ENCODE measurements at places on chromosomes 11 and 22.

- DNase-seq, result no peak
Observed at GRCh38 chr11:126544108-126545056, 188.9 kb downstream of the ST3GAL4 start.

GRCh38 chr11:118876286-118876685, 7.4 kb upstream of the CXCR5 start:
- no peak for DNase-seq

DNA sequence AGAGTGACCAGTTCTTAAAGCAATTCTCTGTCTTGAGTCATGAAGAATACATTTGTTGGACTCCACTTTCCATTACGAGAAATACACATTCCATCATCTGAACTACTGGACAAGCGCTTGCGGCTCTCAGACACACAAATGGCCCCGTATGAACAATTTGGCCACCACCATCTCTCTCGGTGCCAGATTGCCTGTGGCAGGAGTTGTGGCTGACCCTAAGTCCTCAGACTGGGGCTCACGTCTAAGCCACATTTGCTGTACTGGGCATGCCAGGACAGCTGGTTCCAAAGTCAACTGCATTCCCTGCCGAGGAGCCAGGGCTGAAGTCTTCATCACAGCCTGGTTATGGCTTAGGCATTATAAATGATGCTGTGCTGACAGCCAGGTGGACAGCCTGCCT, 227.5 kb downstream of the MIAT start:
- no peak for DNase-seq

GRCh38 chr11:27372164-27372563, 9.1 kb upstream of the CCDC34 start:
- no peak for DNase-seq

DNA sequence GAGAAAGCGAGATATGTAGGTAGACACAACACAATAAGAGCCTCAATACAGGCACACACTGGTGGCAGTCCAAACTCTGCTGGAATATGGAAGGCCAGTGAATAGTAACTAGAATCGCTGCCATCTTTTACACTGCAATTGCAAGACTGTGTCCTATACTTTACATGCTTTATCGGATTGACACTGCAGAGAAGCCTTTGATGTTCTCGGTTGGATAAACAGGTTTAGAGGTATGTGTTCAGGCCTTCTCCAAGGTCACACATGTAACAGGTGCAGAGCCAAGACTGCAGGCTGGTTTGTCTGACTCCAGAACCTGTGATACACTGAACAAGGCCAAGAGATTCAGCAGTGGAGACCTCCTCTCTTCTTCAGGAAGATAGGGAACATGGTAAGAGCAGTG, 5.1 kb downstream of the SAA1 start:
- DNase-seq, result no peak

DNA sequence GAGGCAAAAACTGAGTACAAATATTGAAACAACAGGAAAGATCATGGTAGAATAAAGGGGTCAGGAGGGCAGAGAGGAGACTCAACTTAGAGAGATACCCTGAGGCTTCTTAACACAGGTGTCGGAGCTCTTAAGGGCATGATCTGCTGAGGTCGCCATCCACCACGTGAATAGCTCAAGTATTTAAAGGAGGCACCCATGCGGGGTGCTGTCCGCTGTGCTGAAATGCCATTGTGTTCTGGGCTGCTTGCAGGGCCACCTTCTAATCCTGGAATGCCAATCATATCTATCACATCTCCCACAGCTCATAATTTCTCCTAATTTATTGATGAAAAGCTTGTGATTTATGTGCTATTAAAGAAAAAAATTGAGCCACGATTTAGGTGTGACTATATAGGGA, 90.2 kb downstream of the SEZ6L start:
- DNase-seq, result no peak

- DNase-seq, result no peak
Observed at GRCh38 chr11:116823031-116823843, at the start of gene APOA4. Gene APOA4, minus strand, starts transcription at chr11:116823304. Its CDS starts 113 bp downstream, at chr11:116823191.

DNA sequence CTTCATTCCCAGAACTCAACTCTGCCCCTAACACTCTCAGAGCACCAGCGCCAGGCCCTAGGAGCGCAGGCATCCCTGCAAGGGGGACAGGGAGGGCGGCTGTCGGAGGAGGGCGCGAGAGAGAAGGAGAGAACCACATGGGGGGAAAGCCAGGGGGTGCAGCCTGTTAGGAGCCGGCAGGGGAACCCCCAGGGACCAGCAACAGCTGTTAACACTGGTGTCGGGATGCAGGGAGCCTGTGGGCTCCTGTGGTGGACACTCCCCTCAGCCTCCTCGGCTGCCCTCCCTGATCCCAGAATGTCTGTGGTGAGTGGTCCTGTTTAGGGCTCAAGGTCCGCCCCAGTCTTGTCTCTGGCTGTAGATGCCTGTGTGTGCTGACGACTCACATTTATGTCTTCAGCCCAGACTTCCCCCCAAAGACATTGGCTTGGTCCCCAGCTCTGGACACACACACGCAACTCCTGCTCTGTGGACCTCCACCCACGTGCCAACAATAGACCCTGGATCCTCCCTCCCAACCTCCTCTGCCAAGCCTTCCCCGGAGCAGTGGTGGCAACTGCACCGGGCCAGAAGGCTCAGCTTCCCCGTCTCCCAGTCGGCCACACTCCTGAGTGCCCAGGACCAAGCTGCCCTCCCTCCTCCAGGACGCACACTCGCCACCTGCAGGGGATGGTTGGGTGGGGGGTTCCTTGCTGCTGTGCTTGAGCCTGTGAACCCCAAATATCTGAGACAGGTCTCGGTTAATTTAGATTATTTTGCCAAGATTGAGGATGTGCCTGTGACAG, 817 bp upstream of the IFITM5 start:
- DNase-seq, result no peak

DNA sequence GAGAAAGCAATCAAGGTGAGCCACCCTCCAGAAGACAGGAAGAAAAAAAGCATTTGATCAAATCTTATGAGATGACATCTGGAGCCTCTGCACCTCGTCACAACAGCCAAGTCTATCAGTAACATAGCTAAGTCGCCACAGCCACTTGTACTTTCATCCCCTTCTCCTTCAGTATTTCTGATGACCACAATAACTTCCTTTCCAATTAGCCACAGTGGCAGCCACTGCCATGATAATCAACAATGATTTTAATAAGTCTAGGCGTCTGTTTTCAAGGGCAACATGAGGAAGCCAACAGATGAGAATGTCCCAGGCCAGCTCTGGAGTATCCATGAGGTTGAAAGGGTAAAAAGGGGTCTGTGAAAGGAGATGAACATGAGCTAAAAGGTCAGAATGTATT, 29.9 kb downstream of the RBFOX2 start:
- no peak for DNase-seq

DNA sequence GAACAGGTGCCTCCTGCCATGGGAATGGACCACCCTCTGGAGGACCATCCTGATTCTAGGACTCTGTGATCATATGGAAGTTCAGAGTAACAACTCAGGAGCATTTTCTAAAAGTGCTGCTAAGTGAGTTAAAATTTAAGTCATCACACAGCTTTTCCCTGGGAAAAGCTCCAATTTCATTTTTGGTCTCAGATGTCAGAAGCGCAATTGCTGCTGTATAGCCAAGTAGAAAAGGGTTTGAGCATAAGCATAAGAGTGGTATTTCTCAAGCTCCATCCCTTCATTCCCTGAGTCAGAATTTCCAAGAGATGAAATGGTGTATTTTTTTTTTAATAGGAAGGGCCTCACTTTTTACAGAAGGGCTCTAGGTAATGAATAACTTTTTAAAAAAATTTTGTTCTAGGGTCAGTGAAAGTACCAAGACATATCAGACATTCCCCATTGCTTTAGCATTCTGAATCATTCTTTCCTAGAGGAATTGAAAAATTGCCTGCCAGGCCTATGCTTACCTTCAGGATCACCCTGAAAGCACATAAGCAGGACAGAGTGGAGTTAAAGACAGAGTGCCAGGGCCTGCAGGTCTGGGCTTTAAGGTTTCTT, 564.5 kb upstream of the ISX start:
- no peak for DNase-seq

DNA sequence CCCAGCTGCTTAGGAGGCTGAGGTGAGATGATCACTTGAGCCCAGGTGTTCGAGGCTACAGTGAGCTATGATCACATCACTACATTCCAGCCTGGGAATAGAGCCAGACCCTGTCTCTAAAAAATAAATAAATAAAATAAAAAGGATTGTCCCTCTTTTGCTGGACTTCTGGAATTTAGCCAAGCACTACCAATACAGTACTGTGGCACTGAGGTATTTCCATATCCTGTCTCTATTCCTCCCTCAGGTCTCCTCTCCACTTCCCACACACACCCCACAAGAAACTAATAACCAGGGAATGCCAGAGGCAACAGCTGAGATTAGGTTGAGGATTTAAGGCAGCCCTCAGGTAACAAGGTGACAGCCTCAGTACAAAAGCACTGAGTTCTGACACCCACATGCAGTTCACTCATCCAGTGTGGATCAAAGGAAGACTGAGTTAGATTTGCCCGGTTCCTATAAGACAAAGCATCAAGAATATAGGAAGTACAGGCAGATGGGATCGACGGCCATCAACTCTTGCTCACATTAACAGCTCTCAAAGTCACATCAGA, 4.5 kb upstream of the PPP2R1B start:
- DNase-seq, result no peak

GRCh38 chr22:31637447-31637890, 24.5 kb downstream of the PISD start:
- DNase-seq, result no peak

GRCh38 chr22:19520007-19520406, 4.2 kb downstream of the CLDN5 start:
- DNase-seq, result no peak

GRCh38 chr11:120078397-120078796, 59.5 kb downstream of the TRIM29 start:
- DNase-seq, result no peak

DNA sequence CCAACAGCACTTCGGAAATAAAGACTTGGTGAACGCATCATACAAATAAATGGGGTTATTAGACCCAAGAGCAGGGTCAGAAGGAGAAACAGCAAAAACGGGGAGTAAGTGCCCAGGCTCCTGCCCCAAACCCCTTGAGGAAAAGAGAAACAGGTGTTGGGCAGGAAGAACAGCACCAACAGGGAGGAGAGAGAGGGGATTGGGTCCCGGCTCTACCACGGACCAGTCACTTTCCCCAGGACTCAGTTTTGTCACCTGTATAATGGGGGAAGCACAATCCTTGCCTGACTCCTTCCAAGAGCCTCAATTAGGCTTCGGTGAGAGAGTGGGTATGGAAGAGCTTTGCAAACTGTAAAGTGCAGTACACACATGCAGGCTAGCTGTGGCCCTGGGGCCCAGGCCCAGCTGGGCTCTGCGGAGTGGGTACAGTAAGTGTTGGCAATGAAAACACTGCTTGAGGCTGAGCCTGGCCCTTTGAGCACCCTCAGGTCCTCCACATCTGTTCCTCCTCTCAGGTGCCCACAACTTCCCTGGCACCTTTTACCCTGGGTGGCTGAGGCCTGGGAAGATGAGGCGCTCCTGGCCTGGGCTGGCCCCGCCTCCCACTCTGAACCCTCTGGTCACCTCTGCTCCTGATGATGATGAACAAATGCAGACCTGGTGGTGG, 8.9 kb downstream of the SLC29A2 start:
- no peak for DNase-seq

DNA sequence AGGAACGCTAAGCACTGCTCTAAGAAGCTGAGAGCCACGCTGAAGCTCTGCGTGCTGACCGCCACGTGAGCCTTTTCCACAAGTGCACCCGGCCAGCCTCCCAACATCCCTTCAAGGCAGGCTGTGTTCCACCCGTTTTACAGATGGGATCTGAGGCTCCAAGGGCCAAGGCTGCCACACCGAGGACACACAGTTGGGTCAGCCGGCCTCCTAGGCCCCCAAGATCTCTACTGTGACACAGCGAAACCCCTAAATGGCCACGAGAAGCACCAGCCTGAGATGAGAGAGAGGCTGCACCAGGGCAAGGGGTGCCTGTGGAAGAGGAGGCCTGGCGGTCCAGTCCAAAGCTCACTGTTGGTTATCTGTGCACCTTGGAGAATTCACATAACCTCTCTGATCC, 11.8 kb upstream of the CD5 start:
- no peak for DNase-seq

- DNase-seq, result no peak
Observed at GRCh38 chr22:38228873-38229740, 27.3 kb downstream of the MAFF start.

DNA sequence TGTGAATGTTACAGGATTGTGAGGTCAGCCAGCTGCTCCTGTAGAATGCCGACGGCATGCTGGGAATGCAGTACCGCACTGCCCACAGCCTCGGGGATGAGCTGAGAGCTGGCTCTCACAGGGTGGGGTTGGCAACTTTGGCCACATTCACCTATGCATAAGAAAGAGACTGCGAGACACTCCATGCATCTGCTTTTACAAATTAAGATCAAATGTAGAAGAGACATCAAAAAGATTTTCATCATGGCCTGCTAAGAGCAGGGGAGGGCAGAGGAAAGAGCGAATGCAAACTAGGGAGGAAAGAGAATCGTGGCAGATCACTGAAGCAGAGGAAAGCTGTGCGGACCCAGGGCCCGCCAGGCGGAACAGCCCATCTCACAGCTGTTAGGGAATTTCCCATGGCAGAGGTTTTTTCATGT, 49.8 kb upstream of the SPATA19 start:
- no peak for DNase-seq

DNA sequence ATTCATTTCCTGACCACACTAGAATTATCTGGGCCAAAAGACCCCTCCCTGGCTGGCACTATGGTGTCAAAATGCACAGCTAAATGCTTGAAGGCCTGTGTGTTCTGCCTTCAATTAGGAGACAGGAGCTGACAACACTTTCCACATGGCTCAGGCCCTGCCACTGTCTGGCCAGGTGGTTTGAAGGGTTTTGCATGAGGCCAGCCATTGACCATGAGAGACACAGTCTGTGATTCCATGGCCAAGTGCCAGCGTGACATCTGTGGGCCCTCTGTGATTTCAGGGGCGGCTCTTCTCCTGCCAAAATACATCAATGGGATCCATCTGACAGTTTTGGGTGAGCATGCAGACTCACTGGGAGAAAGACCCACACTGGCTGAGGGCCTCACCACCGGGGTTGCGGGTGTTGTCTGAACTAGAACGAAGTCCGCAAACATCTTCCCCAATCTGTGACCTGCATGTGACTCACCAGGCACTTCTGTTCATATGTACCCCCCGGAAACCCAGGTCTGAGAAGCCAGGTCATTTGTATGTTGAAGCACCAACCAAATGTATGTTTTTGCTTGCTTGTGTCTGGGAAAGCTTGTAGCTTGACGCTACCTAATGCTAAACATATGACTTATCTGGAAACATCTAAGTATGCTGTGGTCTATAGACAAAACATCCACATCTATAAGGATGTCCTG, 20.7 kb upstream of the NAV2 start:
- DNase-seq, result no peak

- no peak for DNase-seq
Observed at GRCh38 chr11:26620282-26621045, 48.4 kb upstream of the MUC15 start.

GRCh38 chr11:22192289-22192641, 620 bp upstream of the ANO5 start:
- DNase-seq, result no peak
